ENCODE measurements at places on chromosomes 2 and 18. TPM values are rescaled to one million over a fixed set of nuclear protein-coding genes. Genes with fewer than 3 reads are reported as not detected.

- no peak overlapping the region for H3K27ac ChIP-seq
- DNase-seq: no peak
- H3K36me3 ChIP-seq: no peaks in the 10 kb centered on the region
- H3K4me3 ChIP-seq: no peak overlapping the region
- H3K27me3 ChIP-seq: no peaks in the 10 kb centered on the region
Observed at GRCh38 chr2:237509151-237509550, 22.1 kb downstream of the MLPH start.

DNA sequence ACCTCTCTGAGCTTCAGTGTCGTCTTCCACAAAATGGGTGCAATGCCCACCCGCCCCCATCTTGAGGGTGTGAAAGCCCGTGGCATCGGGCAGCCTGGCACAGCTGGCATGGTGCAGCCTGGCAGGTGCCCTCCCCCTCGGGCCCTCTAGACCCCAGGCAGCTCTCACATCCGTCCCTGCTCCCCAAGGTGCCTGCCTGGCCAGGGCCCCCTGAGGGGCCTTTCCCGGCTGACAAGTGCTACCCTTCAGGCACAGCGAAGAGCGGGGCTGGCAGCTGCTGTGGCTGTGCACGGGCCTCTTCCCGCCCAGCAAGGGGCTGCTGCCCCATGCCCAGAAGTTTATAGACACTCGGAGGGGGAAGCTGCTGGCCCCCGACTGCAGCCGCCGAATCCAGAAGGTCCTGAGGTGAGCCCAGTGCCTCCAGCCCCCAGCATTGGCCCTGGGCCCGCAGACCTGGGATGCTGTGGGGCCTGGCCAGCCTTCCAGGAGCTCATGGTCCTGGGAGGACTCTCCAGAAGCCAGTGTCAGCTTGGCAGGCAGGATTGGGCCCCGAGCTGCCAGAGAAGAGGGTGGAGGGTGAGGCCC is 13.9 kb upstream of the GPR17 start:
- no peak overlapping the region for H3K4me3 ChIP-seq
- no peaks in the 10 kb centered on the region for H3K36me3 ChIP-seq
- H3K27me3 ChIP-seq: no peaks in the 10 kb centered on the region

Gene ZC3H6
- polyA plus RNA-seq: 5.0 TPM

DNA sequence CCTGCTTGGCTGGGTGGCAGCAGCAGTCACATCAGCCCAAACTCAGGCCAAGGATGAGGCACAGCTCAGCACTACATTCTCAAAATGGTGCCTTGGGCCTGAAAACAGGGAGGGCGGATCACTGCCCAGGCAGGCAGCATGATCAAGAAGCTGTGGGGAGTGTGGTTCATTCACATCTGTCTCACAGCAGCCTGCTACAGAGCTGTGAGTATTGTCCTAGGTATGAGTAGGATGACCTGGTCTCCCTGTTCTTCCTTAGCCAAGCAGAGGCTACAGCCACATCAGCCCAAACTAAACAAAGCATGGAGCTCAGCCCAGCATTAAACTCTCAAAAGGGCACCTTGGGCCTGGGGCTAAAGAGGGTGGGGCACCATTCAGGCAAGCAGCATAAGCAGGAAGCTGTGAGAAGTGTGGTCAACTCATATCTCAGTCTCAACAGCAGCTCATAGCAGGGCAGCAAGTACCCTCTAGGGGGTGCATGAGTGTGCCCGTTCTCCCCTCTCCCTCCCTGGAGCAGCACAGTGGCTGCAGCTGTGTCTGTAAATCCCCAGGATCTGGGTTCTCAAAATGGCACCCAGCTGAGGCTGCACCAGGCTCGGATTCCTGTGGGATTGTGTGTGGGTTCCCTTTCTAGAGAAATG is 139.6 kb downstream of the TRABD2A start:
- H3K4me1 ChIP-seq: no peaks in the 10 kb centered on the region
- H3K36me3 ChIP-seq: no peaks in the 10 kb centered on the region
- H3K27ac ChIP-seq: no peak overlapping the region
- H3K4me3 ChIP-seq: no peak overlapping the region

Gene SFT2D3
- 7.4 TPM for polyA plus RNA-seq

DNA sequence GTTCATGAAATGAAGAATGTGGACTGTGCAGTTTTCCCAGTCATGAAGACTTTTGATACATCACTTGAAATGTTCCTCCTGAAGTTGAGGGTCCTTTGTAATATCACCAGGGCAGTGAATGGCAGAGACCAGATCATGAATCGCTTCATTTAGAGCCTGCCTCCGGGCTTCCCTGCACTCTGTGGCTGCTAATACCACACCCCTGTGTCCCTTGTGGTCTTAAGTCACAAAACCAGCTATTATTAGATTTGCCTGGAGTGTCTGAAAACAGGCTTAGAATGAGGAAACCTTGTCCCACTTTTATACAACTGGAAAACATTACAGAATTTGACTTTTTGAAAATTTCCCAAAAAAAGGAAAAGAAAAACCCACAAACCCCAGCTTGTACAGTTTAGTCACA is 147.9 kb downstream of the MGAT5 start:
- no peak for DNase-seq
- no peak overlapping the region for H3K4me3 ChIP-seq
- no peak overlapping the region for H3K27ac ChIP-seq
- no peaks in the 10 kb centered on the region for H3K4me1 ChIP-seq
- H3K27me3 ChIP-seq: no peaks in the 10 kb centered on the region

- H3K4me3 ChIP-seq: no peak overlapping the region
- peaks cover 8% of the 10 kb centered on the region for H3K4me1 ChIP-seq
- H3K27ac ChIP-seq: no peak overlapping the region
- H3K27me3 ChIP-seq: no peaks in the 10 kb centered on the region
- DNase-seq: no peak
Observed at GRCh38 chr2:223101340-223102039, 49.5 kb downstream of the KCNE4 start.

DNA sequence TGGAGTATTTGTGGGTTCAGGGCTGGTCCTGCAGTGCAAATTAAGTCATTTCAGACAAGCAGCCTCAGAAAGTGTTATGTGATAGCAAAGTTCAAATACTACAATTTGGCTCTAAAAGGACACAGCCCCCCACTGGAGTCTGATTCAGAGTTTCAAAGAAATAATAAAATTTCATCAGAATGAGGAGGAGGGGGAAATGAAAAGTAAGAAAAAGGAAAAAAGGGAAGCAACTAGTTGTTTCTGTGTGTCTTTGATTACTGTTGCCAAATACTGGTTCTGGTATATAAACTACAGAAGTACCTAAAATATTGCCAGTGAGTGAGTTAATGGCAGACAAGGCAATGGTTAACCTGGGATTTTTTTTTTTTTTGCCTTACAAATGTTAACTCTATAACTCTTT is 773.9 kb downstream of the BCL11A start:
- no peak overlapping the region for H3K27ac ChIP-seq
- H3K4me1 ChIP-seq: no peaks in the 10 kb centered on the region
- no peak overlapping the region for H3K4me3 ChIP-seq
- H3K27me3 ChIP-seq: no peaks in the 10 kb centered on the region
- DNase-seq: no peak
- no peaks in the 10 kb centered on the region for H3K36me3 ChIP-seq

GRCh38 chr2:157784169-157784822 is 91.8 kb downstream of the ACVR1 start:
- H3K36me3 ChIP-seq: no peaks in the 10 kb centered on the region
- no peak overlapping the region for H3K4me3 ChIP-seq
- peaks cover 6% of the 10 kb centered on the region for H3K4me1 ChIP-seq
- DNase-seq: no peak
- H3K27me3 ChIP-seq: no peaks in the 10 kb centered on the region

GRCh38 chr2:136008205-136008865 is 22.9 kb upstream of the DARS1 start:
- no peak overlapping the region for H3K4me3 ChIP-seq
- H3K27me3 ChIP-seq: no peaks in the 10 kb centered on the region
- H3K27ac ChIP-seq: no peak overlapping the region
- no peaks in the 10 kb centered on the region for H3K36me3 ChIP-seq

Gene ICOS
- 0.91 TPM for polyA plus RNA-seq

- H3K27ac ChIP-seq: no peak overlapping the region
- no peaks in the 10 kb centered on the region for H3K27me3 ChIP-seq
- H3K36me3 ChIP-seq: no peaks in the 10 kb centered on the region
- H3K4me1 ChIP-seq: no peaks in the 10 kb centered on the region
Observed at GRCh38 chr2:174996622-174997021, 8.6 kb downstream of the CHN1 start.

DNA sequence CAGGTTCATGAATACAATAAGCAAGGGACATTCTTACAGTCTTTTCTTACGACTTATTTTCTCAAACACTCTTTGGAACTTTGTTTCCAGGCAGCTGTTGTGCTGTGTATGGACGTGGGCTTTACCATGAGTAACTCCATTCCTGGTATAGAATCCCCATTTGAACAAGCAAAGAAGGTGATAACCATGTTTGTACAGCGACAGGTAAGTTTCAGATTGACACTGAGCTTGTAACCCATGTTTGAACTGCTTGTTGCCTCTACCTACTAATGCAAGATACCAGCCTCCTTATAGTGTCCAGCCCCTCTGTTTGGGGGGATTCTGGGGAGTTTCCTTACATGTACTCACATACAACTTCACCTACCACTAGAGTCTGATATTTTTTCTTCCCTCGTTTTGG is 3.8 kb downstream of the XRCC5 start:
- H3K4me1 ChIP-seq: peaks cover 24% of the 10 kb centered on the region
- no peak overlapping the region for H3K4me3 ChIP-seq
- H3K27ac ChIP-seq: no peak overlapping the region
- DNase-seq: no peak
- H3K36me3 ChIP-seq: no peaks in the 10 kb centered on the region

Gene IL36B
- polyA plus RNA-seq: not detected

DNA sequence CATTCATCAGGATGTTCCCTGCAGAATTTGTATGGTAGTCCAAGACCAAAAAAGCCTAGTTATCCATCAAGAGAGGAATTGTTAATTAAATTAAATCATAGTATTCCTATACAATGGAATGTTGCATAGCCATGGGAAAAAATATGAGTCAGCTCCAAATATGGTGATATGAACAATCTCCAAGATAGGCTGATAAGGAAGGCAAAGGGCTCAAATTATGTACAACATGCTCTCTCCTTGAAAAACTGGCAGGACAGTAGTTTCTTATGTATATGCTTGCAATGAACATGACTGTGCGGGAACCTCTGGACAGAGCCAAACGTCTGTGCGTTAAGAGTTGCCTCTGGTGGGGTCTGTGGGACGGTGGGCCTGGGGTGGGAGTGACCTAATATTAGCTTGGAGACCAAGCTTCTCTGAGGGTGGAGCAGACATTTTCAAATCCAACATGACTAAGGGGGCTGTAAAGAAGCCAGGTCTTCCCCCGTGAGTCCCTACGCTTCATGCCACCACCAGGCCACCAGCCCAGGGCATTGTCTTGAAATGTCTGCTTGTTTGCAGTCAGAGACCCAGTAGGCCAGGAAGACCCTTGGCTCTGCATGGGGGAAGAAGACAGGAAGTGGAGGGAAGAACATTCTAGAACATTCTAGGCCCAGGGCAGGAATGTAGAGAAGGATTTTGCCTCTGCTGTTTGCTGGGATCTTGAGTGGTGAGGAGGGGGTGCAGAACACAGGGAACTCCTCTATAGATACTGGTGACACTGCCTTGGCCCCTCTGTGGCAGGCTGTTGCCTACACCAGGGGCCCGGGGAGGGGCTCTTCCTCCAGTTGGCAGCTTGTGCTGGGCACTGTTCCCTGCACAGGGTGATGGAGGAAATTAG is 244.0 kb upstream of the HS6ST1 start:
- no peak overlapping the region for H3K4me3 ChIP-seq
- no peak for DNase-seq
- H3K27me3 ChIP-seq: no peaks in the 10 kb centered on the region
- no peaks in the 10 kb centered on the region for H3K36me3 ChIP-seq

GRCh38 chr2:11748018-11748860 is 1.8 kb downstream of the LPIN1 start:
- no peaks in the 10 kb centered on the region for H3K27me3 ChIP-seq
- H3K36me3 ChIP-seq: no peaks in the 10 kb centered on the region
- H3K27ac ChIP-seq: peak overlapping the region; percentile 85
- H3K4me1 ChIP-seq: peaks cover 38% of the 10 kb centered on the region
- peak overlapping the region; percentile 3 for H3K4me3 ChIP-seq

Gene COL6A3
- polyA plus RNA-seq: 93.1 TPM

DNA sequence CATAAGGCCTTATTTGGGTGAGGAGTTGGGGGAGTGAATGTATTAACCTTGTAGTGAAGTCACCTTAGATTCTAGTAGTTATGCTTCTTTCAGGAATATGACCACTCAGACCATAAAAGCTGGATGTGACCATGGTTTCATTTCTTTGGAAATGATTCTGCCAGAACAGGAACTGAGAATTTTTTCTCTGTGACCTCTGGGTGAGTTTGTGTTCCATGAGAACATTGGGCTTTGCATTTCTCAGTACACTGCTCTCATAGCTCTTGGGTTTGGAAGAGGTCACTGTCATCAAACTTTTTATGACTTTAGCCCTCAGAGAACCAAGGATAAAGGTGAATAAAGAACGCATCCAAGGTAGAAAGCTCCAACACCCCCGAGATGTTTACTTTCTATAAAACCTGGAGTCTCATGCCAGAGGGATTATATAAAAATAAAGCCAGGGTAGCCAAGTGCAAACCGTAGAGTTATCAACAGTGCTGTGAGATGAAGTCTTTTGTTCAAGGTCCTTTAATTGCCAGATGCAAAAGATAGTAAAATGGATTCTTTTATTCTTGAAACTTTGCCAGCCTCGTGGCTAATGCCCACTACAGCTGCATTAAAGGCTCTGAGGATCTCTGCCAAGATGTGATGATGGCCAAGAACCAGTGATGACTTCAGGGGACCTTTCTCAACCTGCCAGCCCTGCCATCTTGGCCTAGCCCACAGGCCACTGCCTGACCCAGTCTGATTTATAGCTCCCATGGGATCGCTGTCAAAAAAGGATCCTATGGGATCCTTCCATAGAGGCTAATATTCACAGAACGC is 27.8 kb upstream of the MAT2A start:
- no peak for DNase-seq
- H3K4me1 ChIP-seq: peaks cover 16% of the 10 kb centered on the region
- H3K36me3 ChIP-seq: no peaks in the 10 kb centered on the region
- no peak overlapping the region for H3K4me3 ChIP-seq
- H3K27ac ChIP-seq: no peak overlapping the region

Data from testis (tissue), 5 donors.